Right lung (tissue), 10 donors: ENCODE measurements at places on chromosomes 11 and 22. TPM values are rescaled to one million over a fixed set of nuclear protein-coding genes. Genes with fewer than 3 reads are reported as not detected.
A peak's percentile ranks its signal among the peaks of the same experiment; 100 is the strongest.

- no peak for DNase-seq
Observed at GRCh38 chr11:110793556-110793955, 81.3 kb upstream of the ARHGAP20 start.

- no peak for DNase-seq
Observed at GRCh38 chr11:75934851-75935250, 119.8 kb downstream of the UVRAG start.

DNA sequence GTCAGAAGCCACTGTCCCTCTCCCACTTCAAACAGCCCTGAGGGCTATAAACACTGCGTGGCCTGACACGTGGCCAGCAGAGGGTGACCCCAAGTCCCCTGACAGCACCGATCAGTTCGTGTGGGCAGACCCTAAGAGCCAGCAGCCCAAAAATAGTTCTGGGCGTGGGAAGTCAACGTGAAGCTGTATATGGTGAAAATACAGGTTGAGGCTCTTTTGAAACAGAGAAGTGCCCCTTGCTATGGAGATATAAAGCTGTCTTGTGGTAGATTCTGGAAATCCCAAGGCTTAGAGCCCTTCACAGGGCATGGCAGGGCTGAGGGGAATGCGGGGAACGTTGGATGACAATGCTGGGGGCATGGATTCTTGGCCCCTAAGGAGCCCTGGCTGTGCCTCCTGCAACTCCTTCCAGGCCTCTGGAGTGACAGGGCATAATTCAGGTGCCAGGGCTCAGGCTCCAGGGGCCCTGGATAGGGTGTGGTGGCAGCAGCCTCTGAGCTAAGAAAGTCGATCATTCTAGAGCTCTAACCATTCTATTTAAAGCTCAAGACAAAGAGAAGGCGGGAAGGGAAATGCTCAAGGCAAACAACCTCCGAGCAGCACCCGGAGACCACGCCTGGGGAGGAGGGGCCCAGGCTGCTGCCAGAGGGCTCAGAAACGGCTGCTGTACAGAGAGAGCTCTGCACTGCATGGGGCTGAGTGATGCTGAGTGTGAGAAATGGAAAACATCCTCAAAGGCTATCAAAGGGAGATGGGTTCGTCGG lies 60.4 kb upstream of the CD5 start:
- peak; percentile 64 for DNase-seq

DNA sequence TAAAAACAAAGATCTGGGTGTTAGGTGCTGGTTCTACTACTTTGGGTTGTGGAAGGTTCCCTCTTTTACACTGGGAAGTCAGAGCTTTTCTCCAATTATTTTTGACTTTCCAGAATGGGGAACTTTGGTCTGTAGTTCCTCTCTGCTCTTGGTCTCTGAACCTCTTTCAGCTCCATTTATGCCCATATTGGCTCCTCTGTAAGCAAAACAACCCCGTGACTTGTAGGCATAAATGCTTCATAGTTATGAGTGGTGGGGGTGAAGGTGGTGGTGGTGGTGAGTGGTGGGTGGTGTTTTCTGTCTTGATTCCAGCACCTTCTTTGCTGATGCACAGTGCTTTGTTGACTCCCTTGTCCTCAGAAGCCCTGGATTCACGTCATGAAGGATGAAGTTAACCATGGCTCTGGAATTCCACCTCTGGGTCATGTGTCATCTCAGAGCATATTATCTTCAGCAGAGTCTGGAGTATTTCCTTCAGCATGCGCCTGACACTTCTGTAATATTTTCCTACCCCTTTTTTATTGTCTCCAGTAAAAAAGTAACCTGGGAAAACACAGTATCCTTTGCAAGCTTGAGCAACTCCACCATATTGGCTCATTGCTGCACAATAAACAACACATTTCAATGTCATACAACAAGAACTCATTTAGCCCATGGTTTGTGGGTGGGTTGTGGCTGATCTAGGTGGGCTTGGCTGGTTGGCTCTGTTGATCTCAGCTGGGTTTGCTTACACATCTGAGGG lies 24.1 kb upstream of the GRK3 start:
- no peak for DNase-seq

- peak; percentile 34 for DNase-seq
Observed at GRCh38 chr22:38755155-38755910, 465 bp downstream of the SUN2 start.

The KCTD14 gene
- polyA plus RNA-seq, result 8.1 TPM

DNA sequence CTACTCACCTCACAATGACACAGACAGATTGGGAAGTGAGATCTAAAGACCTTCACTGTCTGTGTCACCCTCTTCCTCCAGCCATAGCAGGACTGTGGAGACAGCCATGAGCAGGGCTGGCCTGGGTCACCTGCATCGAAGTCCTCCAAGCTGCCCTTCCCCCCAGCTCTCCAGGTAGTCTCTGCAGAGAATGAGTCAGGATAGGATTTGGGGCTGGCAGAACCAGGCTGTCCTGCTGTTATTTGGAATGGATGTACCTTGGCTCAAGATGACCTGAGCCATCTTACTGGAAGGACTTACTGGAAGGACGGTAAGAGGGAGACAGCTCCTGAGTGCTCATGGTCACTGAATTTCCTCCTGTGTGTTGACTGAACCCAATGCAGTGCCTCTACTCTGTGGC lies 29.2 kb downstream of the GGTLC2 start:
- DNase-seq, result no peak

DNA sequence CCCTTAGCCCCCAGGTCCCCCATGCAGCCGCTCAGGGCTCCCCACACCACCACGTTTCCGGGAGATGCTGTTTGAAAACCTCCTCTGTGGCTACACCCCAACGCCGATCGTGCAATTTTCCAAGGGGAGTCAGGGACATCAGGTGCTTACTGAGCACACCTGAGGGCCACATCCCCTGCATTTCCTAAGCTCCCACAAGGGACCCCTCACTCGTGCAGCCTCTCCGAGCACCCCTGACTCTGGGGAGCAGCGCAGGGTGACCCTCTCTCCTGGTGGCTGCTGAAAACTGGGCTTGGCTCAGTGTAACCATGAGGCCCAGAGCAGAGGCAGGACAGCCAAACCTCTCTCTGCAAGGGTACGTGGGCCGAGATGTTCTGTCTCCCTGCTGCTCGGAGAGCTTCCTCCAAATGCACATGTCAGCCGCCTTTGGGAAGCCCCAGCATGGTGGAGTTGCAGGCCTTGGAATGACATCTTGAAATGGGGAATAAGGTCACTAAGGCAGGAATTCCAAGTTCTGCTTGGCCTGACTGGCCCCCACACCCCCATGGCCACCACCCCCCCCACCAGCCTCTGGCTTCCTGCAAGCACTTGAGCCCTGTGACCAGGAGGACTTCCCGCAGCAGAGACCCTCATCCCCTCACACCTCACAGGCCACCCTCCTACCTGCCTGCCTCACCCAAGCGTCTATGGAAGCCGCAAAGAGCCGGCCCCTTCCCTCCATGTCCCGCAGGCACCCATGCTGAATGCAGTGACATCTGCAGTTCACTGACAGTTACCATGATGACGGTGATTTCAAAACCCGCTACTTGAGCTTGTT lies 257.4 kb downstream of the BRD1 start:
- no peak for DNase-seq

DNA sequence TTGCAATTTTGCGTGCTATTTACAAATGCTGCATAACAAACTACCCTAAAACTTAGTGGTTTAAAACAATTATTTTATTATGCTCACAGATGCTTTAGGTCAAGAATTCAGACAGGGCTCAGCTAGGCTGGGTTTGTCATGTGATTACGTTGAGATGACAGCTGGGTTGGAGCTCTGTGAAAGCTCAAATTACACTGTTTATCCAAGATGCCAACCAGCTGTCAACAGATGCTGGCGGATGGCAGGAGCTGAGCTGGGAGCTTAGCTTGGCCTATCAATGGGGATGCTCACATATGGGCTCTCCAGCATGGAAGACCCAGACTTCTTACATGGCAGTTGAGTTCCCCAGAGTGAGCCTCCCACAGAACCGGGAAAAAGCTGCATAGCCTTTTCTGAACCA lies 62.7 kb downstream of the STK33 start:
- no peak for DNase-seq

DNA sequence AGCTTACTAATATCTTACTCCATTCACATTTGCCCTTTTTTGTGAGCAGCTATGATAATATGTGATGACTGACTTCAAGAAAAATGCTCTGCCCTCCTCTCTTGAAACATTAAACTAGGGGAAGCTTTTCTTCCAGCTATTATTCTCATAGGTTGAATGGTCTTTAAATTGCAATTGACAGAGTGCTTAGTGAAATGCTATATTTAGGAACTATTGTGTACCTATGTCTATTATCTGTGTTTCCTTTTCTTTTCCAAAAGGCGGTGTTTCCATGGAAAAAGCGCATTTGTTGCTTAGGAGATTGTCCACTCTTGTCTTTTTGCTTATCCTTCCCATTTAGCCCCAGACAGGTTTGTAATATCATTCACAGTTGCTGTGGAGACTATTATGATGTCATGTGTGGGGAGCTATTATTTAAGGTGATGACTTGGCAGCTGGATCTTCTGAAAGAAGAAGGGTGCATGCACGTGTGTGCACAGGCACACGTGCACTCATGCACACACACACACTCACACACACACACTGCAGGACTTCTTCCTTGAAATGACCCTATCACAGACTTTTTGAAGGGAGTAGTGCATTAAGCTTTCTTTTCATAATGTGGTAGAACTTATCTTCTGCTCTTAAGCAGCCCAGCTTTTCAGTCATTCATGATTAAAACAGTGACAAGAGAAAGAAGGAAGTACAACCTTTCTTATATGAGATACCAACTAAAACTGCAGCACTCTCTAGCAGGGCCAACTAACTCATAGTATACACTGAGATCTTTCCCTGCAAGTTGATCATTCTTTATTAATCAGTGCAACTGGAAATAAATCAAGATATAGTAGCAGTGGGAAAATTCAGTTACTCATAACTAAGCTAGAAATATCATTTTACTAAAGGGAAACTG lies 340.8 kb upstream of the MTNR1B start:
- DNase-seq, result no peak

The SMIM35 gene
- polyA plus RNA-seq, result 0.51 TPM

DNA sequence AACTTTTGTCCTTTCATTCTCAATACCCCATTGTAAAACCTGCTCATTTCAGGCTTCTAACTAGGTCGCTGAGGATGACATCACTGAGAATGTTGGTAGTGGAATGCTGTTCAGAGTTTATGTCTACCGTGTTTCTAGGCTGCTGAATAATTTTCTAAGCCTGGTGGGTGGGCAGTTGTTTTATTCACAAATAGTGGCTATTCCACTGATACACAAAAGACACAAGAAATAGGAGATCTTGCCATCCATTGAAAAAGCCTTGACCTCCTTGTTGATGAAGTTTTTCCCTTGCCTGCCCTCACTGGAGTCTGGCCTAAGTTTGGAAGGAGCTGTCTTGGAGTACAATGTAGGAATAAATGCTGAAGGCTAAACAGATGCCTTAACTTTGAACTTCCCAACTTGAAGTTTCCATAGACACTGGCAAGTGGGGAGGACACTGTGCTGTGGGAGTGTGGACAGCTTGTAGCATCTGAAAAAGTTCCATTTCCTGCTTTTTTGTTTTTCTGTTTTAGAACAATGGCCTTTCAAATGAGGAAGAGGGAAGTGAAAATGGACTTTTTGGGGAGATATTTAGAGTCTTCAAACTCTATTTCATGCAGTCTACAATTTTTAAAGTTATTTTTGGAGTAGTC lies 59.2 kb downstream of the TRIM44 start:
- no peak for DNase-seq

The NLRP6 gene
- 0.06 TPM for polyA plus RNA-seq

GRCh38 chr11:92753161-92753560 lies 216.3 kb upstream of the MTNR1B start:
- DNase-seq, result no peak

The TMEM41B gene
- 36.6 TPM for polyA plus RNA-seq

- no peak for DNase-seq
Observed at GRCh38 chr11:109971184-109971523, 122.0 kb upstream of the ZC3H12C start.

DNA sequence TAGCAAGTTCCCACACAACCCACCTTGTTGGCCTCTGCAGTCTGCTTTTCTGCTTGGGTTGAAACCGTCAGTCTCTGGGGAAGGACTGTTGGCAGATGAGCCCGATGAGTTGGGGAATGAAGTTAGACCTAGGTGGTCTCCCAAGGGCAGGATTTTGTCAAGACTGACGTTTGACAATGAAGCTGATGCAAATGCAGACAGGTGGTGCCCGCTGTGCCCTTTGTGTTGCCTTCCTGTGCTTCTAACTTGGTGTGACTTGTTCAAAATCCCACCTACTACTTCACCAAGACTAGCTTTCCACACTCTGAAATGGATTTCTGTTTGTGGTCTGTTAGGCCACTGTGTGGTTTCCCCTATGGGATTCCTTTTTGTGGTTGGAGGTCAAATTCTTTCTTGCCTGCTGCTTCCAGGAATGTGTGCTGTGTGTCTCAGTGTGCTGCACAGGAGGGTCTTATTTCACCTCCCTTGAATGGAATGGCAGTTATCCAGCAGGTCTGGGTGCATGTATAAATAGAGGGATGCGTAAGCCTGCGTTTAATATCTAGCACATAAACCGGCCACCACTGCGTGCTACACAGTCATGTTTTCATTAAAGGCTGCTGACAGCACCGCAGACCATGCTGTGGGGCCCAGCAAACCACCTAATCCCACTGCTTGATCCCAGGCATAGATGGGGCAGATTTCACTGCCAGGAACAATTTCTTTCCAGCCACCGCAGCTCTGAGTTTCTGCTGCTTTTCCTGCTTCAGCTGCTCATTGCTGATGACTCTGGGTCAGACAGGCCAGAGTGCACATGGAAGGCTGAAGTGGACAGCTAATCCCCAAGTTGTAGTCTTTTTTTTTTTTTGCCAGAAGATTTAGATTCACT lies 44.8 kb downstream of the ADAMTS8 start:
- DNase-seq, result no peak

DNA sequence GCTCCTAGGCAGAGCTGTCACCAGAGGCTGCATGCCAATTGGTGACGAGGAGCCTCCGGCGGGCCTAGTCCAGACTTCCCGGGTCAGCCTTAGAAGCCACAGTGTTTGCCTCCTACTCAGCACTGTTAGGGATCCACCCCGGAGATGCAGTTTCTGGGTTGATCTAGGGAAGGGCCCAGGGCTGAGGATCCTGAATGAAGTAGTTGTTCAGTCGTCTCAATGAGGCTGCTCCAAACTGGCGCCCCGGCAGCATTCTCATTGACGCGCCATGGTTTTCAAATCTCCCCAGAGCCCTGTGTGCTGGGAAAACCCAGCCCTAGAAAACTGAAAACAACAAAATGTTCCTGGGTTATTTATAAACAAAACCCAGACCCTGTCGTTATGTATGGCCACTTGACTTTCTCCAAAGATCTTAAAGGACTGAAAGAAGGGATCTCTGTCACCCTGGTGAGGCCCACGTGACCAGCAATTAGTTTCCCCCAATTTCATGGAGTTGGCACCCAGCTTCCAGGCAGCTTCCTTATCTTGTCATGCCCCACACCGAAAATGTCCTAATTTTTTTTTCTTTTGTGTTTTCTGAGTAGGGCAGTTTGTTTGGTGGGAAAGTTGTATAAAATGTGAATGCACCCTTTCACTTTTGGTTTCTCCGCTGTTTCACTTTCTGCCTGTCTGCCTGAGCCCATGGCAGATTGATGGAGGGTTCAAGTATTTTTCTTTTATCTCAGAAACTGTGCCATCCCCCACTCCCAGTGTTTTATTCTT lies 2.0 kb upstream of the EHD1 start:
- DNase-seq, result no peak

The RIMBP3C gene
- 0.09 TPM for polyA plus RNA-seq
